ENCODE measurements at places on chromosomes 4 and X.
A peak's percentile ranks its signal among the peaks of the same experiment; 100 is the strongest.

- DNase-seq, result no peak
Observed at GRCh38 chr4:169675825-169676224, 55.4 kb downstream of the CLCN3 start.

- DNase-seq, result no peak
Observed at GRCh38 chrX:154800478-154801210, 4.6 kb downstream of the MPP1 start.

GRCh38 chr4:186537843-186538521, 17.4 kb downstream of the MTNR1A start:
- no peak for DNase-seq

DNA sequence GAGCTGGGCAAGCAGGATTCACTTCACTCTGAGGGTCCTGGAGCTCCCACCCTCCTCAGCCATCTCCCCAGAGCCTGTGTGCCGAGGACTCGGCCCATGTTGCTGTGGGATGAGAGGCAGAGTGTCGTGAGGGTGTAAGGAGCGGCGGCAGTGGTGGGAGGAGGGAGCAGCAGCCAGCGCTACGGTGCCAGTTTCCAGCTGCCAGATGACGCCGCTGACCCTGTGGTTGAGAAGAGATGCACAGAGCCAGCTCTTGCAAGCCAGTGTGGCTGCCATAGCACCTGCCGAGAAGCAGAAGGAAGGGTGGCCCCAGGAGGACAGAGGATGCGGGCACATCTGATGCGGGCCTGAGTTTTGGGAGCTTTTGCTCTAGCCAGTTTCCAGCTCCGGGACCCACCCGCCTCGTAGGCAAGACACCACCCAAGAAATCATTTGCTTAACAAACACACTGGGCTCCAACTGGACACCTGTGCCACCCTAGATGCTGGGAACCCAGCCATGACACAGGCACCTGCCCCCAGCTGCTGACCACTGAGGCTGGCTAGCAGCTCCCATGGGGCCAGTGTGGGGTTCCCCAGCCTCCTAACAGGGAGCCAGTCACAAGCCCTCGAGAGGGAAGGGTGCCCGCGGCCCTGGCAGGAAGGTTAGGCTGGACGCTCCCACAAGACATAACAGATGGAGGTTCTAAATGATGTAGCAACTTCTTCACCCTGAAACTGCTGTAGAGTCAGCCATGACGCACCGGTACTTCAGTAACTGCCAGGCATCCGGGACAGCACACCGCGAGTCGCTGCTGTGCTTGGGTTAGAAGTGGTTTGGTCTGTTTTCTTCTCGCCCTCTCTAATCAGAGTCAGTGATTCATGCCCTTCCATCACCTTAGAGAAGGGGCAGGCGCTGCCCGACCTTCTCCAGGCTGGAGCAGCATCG, 8.9 kb downstream of the MSANTD1 start:
- peak; percentile 17 for DNase-seq

DNA sequence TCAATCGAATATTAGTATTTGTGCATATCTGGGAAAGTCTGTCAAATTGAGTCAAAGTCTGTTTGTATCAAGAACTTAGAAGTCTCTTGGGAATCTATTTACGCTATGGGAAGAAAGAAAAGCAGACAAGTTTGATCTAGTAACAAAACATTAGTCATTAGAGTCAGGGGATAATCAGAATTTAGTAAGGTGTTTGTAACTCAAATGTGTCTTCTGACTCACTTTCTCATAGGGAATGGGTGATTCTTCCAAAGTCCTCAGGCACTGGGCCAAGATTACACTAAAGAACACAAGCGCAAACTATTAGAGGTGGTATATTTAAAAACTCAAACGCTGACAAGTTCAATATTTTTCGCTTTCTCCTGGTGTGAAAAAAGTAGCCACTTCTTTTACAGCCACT, 926.5 kb downstream of the PDHA2 start:
- no peak for DNase-seq

- DNase-seq, result no peak
Observed at GRCh38 chrX:30613721-30614120, 36.2 kb upstream of the TASL start.

GRCh38 chrX:16834806-16835205, 35.4 kb downstream of the RBBP7 start:
- DNase-seq, result no peak

DNA sequence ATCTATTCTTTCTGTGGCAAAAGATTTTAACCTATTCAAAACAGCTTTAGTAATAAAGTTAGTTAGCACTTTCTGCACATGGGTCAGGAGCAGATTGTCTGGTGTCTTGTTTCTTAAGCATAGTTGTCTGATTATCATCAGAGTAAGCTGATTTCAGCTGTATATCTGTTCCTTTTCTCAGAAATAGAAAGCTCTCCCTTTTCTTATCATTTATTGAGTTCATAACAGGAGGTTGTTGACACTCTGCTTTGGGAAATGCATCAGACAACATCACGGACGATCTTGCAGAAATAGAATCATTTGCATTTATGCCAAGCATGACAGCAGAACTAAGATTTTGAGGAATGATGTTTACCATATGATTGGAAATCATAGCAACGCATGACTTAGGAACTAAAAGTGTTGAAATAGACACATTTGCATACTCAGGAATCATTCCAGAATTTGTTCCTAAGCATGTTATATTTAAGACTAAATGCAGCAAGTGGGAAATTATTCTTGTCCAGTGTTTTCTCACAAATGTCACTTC, 66.7 kb downstream of the RBMX2 start:
- DNase-seq, result no peak

Data from activated CD4-positive, CD25-positive, alpha-beta regulatory T cell treated with anti-CD3 and anti-CD28 coated beads, Interleukin-2, amount 50 U/mL, for 72 hours (primary cell).